HS-5 (cell line): ENCODE measurements at places on chromosomes 6 and 20.

DNA sequence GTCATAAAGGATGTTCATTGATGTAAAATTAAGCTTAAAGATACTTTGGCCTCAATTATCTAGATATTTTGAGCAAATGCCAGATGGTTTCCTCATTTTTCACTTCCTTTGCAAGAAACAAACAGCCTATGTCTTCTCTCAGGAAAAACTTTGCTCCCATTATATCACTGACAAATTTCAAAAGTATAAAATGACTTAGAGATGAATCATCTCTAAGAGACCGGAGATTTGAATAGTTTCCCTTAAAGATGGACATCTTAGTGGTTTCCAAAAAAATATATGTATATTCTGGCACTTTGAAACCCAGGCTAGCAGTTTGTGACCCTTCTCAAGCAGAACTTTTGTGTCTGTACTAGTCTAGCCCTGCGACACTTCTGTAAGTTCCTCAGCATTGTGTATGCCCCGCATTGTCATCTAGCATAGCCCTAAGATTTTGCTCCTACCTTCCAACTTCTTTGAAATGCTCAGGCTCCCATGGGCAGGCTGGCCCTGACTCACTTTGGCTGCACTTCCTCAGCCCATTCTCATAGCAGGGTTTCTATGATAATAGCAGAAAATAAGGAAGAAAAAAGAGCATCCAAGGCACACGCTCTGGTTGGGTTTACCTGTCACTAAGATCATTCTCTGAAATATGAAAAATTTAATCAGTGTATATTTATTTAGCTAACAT lies 25.7 kb upstream of the POU3F2 start:
- DNase-seq, result peak; percentile 39

DNA sequence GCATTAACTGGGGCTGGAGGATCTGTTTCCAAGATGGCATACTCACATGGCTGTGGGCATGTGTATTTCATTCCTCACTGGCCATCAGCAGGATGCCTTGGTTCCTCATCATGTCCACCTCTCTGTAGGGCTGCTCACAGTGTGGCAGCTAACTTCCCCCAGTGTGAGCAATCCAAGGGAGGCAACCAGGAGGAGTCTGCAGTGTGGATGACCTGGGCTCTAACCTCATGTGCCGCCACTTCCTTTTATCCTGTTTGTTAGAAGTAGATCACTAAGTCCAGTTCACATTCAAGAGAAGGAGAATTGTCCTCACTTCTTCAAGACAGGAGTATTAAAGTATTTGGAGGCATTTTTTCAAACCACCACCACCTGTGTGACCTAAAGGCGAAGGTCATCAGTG lies 54.4 kb downstream of the MTHFD1L start:
- DNase-seq, result no peak

DNA sequence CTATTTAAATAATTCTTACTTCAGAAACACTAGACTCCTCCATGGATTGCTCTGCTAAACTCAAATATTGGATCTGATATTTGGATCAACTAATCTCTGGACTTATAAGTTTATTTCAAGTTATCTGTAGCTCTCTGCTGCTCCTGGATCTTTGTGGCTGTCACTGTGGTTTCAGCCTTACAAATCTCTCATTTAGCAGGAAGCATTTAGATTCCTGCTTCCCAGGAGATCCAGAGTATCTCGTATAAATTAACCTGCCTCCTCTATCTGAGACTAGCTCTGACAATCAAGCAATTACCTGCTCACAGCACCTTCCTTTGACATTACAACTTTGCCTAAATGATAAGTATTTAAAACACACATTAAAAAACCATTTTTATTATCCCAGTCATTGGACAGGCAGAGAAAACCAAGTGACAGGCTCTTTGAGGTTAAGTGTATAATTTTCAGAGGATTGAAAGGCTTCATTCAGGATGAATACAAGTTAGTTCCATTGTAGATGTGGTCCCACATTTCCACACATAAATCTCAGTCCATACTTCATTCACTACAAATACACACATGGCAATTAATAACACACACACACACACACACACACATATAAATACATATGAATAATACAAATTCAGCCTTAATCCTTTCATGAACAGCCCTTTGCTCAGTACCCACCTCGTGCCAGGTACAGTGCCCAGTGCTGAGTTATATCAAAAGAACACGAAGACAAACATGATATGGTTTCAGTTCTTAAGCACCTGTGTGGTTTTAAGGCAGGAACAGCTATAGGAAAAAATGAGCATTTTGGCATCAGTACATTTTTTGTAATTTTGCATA lies 55.5 kb upstream of the PLCB1 start:
- DNase-seq, result no peak

- DNase-seq, result no peak
Measured at GRCh38 chr6:117078624-117079023, 186.7 kb upstream of the VGLL2 start.

GRCh38 chr20:19021406-19022117 lies 190.9 kb upstream of the SLC24A3 start:
- no peak for DNase-seq

DNA sequence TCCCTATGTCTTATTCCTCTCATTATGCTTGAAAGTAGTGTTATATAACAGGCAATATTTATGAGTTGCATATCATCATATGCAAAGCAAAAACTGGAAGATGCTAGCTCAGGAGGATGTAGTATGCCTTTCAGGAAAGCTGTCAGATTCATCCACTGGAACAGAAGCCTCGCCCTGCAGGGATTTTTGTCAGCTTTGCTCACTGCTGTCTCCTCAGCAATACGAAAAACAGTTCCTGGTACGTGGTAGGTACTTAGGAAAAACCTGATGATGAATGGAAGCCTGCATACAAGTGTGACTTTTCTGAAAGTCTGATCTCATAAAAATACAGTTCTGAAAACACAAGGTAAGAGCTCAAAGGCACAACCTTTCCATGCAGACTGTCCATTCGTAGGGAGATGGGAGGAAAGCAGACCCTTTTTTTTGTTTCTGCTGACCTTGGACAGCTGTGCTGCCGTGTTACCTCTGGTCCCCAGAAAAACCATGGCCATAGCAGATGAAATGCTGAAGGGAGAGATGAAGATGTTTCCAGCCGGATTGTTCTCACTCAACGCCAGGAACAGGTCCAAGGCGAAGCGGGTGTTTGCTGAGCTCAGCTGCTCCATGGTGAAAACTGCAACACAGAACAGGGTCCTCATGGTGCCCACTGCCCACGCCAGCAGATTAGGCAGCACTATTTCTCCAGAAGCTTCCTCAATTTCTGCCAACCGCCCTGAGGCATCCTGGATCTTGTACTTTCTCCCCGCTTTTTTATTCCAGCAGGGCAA lies 1.5 kb downstream of the SERPINB1 start:
- no peak for DNase-seq

- no peak for DNase-seq
Measured at GRCh38 chr6:36608788-36609563, 14.8 kb downstream of the SRSF3 start.

GRCh38 chr6:42787063-42787472 lies 5.2 kb downstream of the BICRAL start:
- DNase-seq, result no peak
